ENCODE measurements at places on chromosomes 3 and 15. TPM values are rescaled to one million over a fixed set of nuclear protein-coding genes. Genes with fewer than 3 reads are reported as not detected.

DNA sequence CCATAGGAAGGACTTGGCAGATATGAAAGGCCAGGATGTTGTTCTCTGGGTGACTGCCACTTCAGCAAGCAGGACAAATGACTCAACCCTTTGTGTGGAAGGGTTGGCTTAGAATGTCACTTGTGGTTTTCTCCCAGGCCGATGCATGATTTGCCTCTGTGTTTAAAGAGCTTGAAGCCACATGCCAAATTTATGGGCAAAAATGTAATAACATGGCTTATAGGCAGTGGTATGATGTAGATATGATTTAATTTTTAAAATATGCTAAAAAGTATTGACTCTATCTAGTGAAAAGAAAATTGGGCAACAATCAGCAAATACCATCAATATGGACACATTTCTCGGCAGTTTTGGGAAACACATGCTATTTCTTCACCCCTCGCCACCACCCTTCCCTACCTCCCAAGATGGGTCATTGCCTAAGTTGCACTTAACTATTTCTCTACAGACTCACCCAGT lies 114.6 kb downstream of the CYP19A1 start:
- DNase-seq = no peak

TMIE gene
- polyA plus RNA-seq = 1.1 TPM

GRCh38 chr15:72845981-72846383 lies 62.4 kb upstream of the ADPGK start:
- DNase-seq = no peak

- DNase-seq = no peak
These were observed 42.2 kb downstream of the SV2B start for GRCh38 chr15:91142106-91142744.

DNA sequence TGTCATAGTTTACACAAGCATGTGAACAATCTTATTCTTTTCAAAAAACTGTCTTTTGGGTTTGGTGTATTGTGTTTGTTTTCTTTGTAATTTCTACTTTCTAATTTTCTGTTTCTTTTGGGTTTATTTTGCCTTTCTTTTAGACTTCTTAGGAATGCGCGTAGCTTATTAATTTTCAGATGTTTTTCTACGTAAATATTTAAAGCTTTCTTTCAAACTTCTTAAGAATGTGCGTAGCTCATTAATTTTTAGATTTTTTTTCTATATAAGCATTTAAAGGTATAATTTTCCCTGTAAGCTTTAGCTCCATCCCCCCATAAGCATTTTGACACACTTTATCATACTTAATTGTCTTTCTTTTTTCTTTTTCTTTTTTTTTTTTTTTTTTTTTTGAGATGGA lies 55.2 kb downstream of the RAD54L2 start:
- no peak for DNase-seq

DUOXA1 gene
- polyA plus RNA-seq = 0.21 TPM

- DNase-seq = no peak
These were observed 48.1 kb downstream of the SH3BP5 start for GRCh38 chr3:15284121-15284889.

- DNase-seq = no peak
These were observed 18.8 kb downstream of the NBEAL2 start for GRCh38 chr3:46998121-46998851.

DNA sequence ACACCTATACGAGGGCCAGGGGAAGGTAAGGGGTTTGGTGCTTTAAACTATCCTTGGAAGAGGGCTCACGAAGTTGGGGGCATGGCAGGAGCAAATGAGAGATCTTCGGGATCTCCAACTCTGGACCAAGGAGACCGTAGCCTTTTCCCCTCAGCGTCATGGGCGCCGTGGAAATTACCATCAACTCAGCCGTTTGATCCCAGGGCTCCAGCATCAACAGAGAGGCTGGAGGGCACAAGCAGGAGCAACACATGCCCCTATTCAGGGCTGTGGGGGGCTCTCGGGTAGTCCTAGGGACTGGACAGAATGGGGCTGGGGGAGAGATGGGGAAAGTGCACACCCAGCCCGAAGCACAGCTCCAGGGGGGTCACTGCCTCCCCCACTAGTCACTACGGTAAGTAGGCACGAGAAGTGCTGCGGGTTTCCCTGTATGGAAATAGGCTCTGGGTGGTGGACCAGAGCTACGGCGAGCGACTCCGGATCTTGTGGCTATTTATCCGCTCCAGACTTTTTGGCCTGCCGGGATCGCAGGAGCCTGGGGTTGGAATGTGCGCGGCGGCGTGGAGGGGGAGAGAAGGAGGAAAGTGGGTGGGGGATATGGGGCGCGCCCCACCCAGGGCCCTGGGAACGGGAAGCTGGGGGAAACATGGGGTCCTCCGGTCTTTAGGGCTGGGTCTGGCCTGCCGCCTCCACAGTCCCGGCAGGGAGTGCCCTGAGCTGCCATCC lies 539 bp upstream of the LAMB2 start:
- DNase-seq = peak; percentile 86

ARHGAP31 gene
- polyA plus RNA-seq = 14.3 TPM

DNA sequence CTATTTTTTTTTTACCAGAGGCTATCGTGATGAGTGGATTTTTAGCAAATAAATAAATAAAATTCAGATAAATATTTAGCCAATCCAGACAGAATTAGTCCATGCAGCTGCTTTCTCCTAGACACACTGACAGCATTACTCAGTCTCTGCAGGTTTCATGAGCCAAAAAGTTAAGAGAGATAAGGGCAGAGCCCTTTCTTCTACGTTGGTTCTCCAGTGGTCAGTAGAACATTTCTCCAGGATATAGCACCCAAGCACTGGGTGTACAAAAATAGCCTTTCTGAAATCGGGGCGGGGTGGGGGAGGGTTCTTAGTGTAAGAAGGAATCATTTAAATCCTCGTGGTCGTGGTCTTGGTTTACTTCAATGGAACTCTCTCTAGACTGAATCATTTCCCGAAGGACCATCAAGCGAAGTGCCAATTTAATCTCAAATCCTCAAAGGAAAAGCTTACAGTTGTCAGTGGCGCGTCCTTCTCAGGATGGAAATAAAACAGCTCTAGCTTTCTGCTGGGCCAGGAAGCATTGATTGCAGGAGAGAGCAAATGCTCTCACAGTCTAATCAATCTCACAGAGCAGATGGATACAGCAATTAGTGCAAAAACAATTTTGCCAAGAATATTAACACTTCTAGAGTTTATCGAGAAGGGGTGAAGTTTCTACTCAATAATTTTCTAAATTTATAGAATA lies 86.2 kb downstream of the SATB1 start:
- no peak for DNase-seq

MAP1A gene
- 8.4 TPM for polyA plus RNA-seq

DNA sequence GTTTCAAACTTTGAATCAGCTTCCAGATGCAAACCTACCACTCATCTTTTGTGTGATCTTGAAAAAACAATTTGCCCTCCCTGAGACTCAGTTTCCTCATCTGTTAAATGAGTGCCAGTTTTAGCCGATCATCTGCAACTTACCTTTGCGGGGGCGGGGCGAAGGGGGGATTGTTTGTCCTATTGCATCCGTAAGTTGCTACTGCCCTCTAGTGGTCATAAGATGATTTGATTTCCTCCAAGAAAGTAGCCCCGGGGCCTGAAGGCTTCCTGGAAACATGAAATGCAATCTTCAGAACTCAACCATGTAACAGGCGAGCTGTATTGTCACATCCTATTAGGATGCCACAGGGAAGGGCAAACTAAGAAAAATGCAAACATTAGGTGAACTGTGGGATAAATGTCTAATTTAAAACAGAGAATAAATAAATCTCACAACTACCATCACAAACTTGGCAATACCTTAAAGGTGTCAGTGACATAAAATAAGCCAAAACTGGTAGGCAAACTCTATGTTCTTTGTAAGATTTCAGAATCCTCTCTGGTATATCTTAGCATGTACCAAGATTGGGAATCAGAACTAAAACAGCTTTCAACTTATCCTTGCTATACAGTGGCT lies 63.5 kb upstream of the CLDN18 start:
- peak; percentile 17 for DNase-seq

STAB1 gene
- polyA plus RNA-seq = 30.5 TPM

MOBP gene
- polyA plus RNA-seq = 0.04 TPM

DNA sequence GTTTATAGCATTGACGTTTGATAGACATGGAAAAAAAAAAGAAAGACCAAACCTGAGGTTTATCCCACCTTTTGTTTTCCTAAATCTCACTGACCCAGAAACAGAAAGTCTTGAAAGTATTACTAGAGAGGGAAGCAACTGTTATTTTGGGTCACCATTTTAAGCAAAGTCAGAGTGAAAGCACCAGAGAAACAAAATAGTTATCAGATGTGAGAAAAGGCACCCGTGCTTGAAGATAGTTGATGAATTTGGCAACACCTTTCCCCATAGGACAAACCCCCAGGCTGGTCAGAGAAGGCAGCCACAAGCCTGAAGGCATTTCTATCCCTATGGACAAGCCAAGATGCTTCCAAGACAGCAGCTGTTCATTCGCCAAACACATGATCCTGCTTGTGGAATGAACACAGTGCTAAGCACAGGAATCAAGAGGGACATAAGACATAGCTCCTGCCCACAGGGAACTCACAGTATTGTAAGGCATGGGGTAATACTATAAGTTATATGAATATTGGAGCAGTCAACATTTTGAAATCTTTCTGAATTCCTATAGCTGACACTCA lies 170.9 kb downstream of the ERC2 start:
- DNase-seq = no peak

TRANK1 gene
- polyA plus RNA-seq = 5.5 TPM

GRCh38 chr15:81326466-81327212 lies 2.7 kb upstream of the STARD5 start:
- DNase-seq = no peak

C3orf85 gene
- 16.6 TPM for polyA plus RNA-seq

- DNase-seq = no peak
These were observed 38.6 kb upstream of the CSPG4 start for GRCh38 chr15:75751116-75751875.

- DNase-seq = no peak
These were observed 39.0 kb downstream of the CNTN4 start for GRCh38 chr3:2137651-2138050.

GRCh38 chr3:23547905-23548650 lies 257.7 kb upstream of the UBE2E1 start:
- no peak for DNase-seq

- no peak for DNase-seq
These were observed 102.5 kb downstream of the RPLP1 start for GRCh38 chr15:69555080-69555479.

DNA sequence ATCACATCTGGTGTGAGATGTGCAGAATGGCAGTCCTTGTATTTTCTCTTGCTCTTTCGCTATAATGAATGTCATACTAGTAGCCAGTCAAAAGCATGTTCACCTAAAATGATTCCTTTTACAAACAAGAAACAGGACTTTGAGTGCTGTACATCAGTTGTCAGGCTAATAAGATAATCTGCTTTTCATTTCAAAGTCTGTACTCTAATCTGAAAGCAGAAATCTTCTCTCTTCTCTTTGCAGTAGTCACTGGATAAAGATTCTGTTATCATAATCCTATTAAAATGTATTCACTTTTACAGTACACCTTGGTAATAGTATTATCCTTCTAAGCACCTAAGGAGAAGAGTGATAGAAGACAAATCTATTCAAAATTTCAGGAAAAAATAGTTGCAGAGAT lies 300.1 kb downstream of the MFSD1 start:
- DNase-seq = no peak

DNA sequence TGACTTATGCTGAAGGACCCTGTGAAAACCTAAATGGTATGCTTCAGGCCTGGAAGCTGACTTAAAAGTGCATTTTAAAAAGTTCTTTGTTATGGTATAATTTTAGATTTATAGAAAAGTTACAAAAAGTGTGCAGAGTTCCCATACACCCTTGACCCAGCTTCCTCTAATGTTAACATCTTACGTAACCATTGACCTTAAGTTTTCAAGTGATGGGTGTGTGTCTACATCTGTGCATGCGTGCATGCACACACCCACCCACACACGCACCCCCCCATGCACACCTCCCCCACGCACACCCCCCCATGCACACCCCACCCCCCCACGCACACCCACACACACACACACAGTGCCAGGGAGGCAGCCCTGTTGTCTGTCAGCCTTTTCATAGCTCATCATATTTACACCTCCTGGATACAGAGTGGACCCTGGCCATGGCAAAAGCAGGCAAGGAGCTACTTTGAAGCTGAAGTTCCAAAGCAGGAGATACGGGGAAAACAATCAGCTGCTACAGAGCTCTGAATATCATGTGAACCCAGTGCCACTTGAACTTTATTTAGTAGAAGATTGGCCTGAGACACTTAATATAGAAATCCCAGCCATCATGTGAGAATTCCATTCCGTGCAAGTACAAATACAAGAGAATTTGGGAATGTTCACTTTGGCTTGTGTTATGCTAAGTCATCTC lies 30.0 kb upstream of the TRAK1 start:
- no peak for DNase-seq

FEZF2 gene
- polyA plus RNA-seq = not detected

CD96 gene
- polyA plus RNA-seq = 1.4 TPM

DOCK3 gene
- 1.2 TPM for polyA plus RNA-seq

C3orf20 gene
- polyA plus RNA-seq = 0.15 TPM

DNA sequence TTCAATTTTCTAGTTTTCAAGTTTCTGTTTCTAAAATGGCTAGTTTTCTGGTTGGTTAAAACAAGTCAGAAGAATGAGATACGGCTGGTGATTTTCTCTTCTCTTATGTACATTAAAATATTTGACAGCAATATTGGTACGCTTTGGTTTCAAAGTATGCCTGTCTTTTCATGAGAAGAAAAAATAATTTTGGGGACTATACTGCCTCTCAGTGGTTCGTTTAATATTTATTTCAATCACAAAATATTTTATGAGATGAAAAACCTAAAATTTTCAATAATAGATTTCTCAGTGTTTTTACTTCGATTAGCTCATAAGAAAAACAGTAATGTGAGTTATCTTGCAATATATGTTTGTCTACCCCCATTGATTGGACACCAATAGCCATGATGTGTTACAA lies 72.8 kb upstream of the AADACL2 start:
- DNase-seq = no peak

GRCh38 chr15:59304034-59304795 lies 68.5 kb downstream of the MYO1E start:
- DNase-seq = no peak

DNA sequence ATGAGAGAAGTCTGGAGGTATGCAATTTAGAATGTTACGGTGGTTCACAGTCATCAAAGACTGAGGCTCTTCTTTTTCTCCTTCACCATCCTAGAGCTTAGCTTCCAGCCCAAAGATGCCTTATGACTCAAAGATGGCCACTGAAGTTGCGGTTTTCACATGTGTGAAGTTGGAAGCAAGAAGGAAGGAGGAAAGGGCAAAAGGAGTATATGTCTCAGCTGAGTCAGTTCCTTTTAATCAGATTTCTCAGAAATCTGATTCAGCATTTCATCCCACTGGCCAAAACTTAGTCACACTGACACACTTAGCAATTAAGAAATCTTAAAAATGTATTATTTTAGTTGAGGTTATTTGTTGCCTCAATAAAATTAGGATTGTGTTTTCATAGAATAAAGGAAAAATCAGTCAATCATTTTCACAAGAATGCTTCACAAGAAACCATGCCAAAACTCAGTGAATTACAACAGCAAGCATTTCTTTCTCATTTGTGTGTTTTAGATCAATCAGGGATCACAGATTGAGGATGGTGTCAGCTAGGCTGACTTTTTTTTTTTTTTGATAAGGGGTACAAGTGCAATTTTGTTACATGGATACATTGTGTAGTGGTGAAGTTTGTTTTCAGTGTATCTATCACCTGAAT lies 211.1 kb upstream of the GADL1 start:
- DNase-seq = no peak

Data from right renal cortex interstitium (tissue), 3 donors.